Natural killer cell (primary cell): ENCODE measurements at places on chromosomes 4 and X.

DNA sequence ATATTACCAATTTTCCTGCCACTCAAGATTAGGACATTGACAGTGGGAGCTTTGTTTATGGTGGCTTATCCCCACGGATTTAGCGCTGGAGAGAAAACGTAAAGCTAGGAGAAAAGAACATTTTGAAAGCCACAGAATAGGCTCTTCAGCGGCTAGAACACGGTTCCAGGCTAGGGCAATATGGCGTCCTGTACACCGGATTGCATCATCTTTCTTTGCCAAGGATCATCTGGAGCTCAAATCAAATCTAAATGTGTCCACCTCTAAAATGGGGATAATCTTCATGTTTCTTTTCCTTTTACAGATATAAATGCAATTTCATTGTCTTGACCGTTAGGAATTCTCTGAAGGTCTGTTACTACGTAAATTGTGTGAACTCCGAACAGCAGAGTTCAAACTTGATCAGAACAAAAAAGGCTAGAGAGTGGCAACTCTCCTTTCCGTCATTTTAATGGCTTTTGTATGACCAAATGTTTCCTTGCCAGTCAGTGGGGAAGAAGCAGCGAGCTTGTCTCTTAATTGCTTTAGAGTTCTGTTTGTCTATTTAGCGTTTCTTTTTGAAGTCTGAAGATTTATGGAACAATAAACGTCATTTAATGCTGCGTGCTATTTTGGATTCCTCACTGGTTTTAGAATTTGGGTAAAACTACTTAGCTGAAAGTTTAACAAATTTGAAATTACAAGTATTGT is 2.6 kb upstream of the WWC2 start:
- no peak for DNase-seq

DNA sequence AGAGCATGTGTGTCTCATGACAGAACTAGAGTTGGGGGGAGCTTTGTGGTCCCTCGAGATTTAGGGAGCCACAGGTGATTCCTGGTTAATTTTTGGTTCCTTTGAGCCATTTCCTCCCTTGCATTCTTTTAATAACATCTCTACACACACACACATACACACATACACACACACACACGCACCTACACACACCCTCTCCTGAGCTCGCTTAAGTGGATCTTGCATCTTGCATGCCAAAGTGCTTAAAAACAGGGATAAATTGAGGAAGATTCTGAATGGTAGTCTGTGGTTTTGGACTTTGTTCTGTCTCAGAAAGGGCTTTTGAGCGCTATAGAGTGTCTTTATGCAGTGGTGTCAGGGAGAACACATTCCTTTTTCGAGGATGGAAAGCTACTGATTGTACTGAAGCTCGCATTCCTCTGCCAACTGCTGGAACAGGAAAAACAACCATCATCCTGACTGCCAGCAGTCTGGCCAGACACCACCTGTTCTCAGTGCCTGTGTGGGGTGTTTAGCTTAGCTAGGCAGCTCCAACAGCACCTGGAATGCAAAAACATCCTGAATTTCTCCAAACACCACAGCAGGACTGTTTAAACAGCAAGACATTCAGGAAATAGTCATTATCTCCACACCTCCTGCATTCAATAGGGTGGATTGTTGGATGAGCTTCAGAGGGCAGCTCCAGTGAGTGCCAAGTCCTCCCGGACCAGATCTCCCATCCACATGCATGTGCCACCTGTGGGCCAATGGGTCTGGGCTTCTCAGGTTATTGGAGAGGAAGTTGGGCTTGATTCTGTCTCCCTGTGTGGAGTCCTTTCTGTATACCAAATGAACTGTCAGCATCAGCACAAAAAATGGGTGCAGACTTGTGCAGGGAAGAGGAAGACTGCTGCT is 21.9 kb upstream of the IGFBP7 start:
- DNase-seq: no peak

DNA sequence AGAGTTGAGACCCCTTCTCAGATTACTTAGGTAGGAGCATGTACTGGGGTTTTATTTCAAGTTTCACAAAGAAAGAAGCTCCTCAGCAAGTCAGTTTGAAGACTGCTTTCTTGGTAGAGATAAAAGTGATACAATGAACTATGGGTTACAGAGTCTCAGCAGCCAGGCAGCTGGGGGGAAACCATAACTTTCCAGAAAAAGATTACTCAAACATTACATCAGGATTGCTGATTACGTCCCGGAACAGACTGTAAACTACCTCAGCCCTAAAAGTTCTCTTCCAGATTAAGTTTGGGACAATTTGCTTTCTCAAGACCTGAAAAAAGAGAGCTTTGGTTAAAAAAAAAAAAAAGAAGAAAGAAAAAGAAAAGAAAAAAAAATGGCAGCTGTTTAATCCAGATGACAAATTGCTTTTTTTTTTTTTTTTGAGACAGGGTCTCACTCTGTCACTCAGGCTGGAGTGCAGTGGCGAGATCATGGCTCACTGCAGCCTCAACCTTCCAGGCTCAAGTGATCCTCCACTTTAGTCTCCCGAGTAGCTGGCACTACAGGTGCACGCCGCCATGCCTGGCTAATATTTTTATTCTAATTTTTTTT is 16.6 kb downstream of the SAT1 start:
- no peak for DNase-seq

DNA sequence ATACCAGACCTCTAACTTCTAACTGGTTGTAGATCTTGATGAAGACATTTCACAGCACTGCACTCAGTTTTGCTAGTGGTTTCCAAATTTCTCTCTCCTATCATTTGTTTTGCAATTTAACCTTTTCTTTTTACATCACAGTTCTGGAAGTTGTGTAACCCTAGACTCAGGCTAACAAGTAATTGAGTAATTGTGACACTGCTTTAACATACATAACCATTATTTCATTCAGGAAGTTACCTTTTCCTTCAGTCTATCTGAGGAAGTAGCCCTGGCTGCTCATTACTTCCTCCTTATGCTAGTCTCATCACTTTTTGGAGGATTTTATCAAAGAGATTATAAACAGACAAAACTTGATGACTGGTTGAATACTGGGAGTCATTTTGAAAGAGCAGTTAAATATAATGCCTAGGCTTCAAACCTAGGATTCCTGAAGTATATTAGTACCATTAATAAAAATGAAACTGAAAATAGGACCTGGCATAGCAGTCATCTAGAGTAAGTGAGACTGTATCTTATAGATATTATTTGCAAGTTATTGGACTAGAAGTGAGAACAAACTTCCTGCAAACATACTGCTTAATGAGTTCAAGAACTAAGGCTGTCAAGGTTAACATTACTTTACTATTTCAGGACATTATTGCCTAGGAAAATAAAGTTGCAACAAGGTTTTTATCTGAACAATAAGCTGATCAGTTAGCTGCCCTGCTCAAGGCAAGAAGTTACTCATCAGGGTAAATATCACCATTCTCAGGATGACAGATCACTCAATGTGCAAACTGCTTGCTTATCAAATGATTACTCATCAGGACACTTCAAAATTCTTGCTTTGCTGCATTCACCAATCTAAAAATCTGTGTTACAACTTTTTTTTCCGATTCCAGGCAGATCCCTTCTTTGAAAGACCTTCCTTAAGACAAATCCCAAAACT is 25.6 kb upstream of the TEX13C start:
- DNase-seq: no peak

DNA sequence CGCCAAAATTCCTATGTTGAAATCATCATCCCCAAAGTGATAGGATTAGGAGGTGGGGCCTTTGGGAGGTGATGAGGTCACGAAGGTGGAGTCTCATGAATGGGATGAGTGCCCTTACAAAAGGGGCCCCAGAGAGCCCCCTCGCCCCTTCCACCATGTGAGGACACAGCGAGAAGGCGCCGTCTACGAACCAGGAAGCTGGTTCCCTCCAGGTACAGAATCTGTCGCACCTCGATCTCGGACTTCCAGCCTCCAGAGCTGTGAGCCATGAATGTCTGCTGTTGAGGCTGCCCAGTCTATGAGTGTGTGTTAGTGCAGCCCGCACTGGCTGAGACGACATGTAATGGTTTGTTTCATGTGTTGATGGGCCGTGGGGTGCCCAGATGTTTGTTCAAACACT is 60.3 kb downstream of the PRKX start:
- no peak for DNase-seq

DNA sequence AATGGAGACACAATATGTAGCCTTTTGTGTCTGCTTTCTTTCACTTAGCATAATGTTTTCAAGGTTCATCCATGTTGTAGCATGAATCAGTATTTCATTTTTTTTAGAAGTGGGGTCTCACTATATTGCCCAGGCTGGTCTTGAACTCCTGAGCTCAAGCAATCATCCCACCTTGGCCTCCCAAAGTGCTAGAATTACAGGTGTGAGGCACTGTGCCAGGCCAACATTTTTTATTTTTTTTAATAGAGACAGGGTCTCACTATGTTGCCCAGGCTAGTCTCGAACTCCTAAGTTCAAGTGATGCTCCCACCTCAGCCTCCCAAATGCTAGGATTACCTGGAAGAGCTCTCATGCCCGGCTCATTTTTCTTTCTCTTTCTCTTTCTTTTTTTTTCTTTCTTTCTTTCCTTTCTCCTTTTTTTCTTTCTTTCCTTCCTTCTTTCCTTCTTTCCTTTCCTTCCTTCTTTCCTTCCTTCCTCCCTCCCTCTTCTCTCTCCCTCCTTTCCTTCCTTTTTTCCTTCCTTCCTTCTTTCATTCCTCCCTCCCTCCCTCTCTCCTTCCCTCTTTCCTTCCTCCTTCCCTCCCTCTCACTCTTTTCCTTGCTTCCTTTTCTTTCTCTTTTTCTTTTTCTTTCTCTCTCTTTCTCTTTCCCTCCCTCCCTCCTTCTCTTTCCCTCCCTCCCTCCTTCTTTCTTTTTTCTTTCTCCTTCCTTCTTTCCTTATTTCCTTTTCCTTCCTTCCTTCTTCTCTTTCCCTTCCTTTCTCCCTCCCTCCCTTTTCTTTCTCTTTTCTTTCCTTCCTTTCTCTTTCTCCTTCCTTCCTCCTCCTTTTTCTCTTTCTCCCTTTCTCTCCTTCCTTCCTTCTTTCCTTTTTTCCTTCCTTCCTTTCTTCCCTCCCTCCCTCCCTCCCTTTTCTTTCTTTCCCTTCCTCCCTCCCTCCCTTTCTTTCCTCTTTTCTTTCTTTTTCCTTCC is 10.1 kb upstream of the RPL39 start:
- no peak for DNase-seq
